Left renal cortex interstitium (tissue), 4 donors: ENCODE measurements at places on chromosomes 5 and 9. TPM values are rescaled to one million over a fixed set of nuclear protein-coding genes. Genes with fewer than 3 reads are reported as not detected.

The FAM53C gene
- 39.9 TPM for polyA plus RNA-seq

The DOCK2 gene
- polyA plus RNA-seq: 3.4 TPM

The SPATA31D4 gene
- not detected for polyA plus RNA-seq

The PCDHB10 gene
- polyA plus RNA-seq: 5.8 TPM

The MYMK gene
- polyA plus RNA-seq: not detected

The KIF4B gene
- polyA plus RNA-seq: 0.18 TPM

The OR1Q1 gene
- polyA plus RNA-seq: not detected

The FUT7 gene
- not detected for polyA plus RNA-seq
